Kidney epithelial cell (primary cell): ENCODE measurements at places on chromosomes 4 and X.

- DNase-seq: no peak
Measured at GRCh38 chrX:79259073-79259689, 108.0 kb downstream of the ITM2A start.

GRCh38 chr4:120263618-120264017 lies 197.0 kb upstream of the MAD2L1 start:
- DNase-seq: no peak

- no peak for DNase-seq
Measured at GRCh38 chr4:153207027-153207426, 2.8 kb downstream of the TRIM2 start.

GRCh38 chrX:42075032-42075431 lies 151.7 kb upstream of the CASK start:
- no peak for DNase-seq

DNA sequence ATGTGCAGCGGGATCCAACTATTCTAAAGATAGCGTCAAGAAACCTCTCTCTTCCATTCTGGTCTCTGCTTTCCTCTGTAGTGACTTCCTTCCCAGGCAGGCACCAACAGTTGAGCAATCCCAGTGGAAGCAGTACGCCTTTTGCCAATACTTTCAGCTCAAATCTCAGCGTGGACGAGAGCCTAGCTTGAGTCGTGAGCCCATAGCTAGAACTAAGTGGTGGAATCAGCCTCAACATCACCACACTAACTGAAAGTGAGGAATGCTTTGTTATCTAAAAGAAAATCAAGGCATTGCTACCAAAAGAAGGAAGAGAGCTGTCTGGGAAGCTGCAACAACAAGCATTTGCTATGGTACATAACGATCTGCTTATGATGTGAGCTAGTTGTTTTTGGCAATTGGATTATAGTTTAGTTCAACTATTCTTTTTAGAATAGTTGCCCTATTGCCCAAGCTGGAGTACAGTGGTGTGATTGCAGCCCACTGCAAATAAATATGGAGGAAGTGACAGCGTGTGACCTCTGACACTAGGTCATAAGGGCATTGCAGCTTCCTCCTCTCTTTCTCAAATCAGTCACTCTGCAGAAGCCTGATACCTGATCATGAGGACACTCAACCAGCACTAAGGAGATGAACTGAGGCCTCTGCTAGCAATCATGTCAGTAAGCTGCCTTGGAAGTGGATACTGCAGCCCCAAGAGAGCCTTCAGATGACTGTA lies 24.7 kb upstream of the FRYL start:
- no peak for DNase-seq

GRCh38 chr4:140653718-140654494 lies 85.1 kb upstream of the UCP1 start:
- DNase-seq: no peak

GRCh38 chrX:49272421-49272820 lies 2.8 kb downstream of the PPP1R3F start:
- no peak for DNase-seq

DNA sequence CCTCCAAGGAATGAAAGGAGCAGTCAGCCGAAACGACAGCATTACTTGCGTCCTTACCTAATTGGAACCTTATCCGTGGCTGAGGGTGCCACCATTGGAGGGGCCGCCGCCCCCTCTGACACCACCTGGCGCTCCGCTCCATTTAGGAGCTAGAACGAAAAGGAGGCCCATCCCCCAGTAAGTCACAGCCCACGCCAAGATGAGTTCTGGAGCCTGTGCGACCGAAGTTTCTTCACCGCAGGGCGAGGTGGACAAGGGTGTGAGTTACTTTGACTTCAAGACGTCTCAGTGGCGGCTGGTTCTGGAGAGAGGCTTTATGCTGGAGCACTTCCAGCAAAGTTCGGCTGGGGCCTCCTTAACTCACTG lies 729 bp upstream of the IRF2 start:
- no peak for DNase-seq

DNA sequence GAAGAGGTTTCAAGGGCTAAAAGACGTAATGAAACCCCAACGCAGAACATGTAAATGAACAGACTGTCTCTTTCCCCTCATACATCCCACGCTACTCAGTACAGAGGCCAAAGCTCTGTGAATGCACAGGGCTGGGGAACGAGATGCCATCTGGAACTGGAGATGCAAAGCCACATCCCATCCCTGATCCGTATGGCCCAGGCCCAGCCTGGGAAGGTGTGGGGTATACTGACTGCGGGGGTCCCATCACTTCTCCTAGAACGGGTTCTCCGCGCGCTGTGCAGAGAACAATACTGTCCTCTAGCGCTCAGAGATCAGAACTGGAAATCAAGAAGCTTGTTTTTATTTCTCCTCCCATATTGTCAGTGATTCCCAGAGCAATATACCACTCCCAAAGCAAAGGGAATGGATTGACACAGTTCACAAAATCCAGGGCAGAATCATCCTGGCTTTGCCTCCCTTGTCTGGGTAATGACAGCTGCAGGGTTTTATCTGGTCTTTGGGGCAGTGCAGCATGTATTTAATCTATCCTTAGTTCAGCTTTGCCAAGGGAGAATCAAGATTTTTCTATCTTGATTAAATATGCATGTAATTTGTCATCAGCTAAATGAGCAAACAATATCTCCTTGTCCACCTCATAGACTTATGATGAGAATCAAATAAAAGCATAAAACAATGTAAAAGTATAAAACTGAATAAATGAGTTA lies 47.3 kb upstream of the TLR3 start:
- peak; percentile 12 for DNase-seq

DNA sequence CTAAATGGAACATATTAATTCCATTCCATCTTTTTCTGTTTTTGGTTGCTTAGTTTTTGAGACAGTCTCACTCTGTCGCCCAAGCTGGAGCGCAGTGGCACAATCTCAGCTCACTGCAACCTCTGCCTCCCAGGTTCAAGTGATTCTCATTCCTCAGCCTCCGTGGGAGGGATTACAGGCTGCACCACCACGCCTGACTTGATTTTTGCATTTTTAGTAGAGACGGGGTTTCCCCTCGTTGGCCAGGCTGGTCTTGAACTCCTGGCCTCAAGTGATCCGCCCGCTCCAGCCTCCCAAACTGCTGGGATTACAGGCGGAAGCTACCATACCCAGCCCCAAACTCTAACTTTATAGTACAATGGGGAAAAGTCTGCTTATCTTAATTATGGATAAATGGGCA lies 11.2 kb downstream of the HNRNPD start:
- DNase-seq: no peak

- DNase-seq: no peak
Measured at GRCh38 chrX:136779346-136779781, 1.4 kb downstream of the ARHGEF6 start.

- DNase-seq: no peak
Measured at GRCh38 chr4:32189130-32189529, 1469.0 kb downstream of the PCDH7 start.

DNA sequence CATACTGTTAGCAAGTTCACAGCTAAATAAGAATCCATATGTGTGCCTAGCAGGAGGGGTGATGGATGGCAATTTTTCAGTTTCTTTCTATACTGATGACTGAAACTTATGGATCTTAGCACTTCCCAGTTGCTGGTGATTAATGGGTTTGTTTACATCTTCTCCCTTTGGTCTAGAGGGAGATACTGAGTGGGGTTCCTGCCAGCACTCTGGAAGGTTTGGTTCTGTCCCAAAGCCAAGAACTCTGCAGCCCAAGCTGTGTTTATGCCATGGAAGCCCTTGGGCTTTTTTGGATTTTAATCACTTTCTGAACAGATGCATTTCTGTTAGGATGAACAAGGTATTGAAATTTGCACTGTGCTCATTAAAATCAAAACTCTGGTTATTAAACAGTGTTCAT lies 43.5 kb downstream of the DDIT4L start:
- no peak for DNase-seq

GRCh38 chrX:31279359-31279758 lies 207.5 kb upstream of the FTHL17 start:
- no peak for DNase-seq

GRCh38 chrX:48456628-48457331 lies 13.3 kb downstream of the SLC38A5 start:
- no peak for DNase-seq

- no peak for DNase-seq
Measured at GRCh38 chrX:38961936-38962335, 160.7 kb downstream of the MID1IP1 start.

DNA sequence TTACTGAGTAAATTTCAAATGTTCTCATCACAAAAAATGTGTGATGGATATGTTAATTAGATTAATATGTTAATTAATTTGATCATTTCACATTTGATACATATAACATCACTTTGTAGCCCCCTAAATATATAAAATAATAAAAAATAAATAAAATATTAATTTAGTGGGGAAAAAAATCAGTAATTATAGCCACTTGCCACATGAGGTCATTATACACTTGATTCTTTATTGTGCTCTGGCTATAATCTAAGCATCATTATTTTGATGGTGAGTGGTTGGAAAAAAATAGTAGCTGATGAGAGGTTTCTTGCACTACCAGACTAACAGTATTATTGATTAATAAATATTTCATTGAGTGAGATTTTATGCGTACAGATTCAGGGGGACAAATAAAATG lies 57.4 kb downstream of the DCK start:
- no peak for DNase-seq

GRCh38 chrX:114201622-114202021 lies 382.3 kb upstream of the HTR2C start:
- DNase-seq: no peak

DNA sequence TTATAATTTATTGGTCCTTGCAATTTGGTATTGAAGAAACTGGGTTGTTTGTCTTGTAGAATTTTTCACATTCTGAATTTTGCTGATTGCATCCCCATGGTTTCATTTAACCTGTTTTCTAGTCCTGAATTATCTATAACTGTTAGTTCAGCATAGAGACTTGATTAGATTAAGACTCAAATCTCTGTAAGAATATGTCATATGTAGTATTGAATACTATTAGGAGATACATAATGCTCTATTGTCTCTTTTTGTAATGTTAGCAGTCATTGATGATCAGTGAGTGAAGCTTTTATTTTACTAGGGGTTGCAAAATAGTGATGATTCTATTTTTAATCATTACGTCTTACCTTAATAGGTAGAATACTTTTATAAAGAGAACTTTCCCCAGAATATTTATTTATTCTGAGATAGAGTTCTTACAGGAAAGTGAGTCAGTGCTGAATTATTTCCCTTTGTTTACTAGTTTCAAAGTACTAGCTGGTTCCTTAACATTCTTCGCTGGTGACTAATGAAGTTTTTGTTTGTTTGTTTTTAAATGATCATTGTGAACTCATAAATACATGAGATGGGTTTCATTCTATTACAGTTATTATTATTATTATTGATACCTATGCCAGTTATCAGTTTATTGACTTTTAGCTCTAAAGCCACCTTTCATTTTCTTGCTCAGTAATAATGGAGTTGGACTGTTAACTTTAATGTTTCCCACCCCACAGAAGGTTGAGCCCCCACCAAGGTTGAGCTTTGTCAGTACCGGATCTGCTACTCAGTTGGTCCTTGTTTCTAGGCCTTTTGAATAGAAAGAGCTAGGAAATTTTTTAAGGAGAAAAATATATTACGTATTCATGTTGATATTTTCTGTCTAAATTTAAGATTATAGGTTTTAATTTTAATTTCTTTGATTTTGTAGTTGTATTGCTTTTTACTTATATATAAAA lies 102.3 kb downstream of the LARP1B start:
- peak; percentile 61 for DNase-seq

DNA sequence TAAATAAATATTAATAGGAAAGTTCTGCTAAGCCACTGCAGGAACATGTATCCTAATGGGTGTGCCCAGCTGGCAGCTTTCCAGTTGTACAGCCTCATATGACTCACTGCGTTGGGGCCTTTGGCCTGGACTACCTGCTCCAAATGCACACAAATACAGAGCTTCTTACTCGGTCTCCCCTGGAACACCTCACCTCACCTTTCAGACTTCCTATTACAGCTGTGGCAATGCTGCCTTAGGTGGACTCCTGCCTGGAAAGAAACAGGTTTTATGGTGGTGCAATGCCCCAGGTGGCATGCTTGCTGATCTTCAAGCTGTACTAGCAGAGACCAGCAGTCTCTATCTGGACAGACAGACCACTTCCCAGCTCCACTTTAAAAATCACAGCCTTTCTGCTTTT lies 85.7 kb upstream of the EXOC1L start:
- DNase-seq: peak; percentile 42
